ENCODE measurements at places on chromosomes 12 and 14.

DNA sequence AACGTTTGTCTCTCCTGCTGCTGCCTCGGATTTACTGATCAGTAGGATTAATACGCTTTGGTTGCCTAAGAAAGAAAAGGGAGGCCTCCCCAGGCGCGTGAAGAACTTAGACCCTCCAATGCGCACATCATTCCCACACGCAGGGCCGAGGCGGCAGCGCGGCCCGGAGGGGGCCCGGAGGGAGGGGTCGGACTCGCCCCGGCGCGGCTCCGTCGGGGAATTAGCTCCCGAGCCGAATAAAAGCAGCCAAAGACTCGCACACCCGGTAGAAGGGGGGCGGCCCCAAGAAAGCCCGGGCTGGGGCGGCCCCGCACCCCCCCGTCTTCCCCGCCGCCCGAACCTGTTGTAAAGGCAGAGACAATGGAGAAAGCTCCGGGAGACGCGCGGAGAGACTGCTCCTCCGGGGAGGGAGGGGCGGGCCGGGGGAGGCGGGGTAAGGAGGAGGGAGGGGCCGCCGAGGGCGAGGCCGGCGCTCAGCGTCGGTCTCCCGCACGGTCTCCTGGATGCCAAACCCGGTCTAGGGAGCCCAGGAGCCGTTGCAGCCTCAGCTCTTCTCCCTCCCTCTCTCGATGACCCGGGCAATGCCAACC is at the start of gene NELL2:
Gene NELL2, minus strand, starts transcription at position 362 of the 590 bp plus-strand sequence. CDS start 446 bp downstream, outside the sequence.
- DNase-seq: peak; percentile 52

DNA sequence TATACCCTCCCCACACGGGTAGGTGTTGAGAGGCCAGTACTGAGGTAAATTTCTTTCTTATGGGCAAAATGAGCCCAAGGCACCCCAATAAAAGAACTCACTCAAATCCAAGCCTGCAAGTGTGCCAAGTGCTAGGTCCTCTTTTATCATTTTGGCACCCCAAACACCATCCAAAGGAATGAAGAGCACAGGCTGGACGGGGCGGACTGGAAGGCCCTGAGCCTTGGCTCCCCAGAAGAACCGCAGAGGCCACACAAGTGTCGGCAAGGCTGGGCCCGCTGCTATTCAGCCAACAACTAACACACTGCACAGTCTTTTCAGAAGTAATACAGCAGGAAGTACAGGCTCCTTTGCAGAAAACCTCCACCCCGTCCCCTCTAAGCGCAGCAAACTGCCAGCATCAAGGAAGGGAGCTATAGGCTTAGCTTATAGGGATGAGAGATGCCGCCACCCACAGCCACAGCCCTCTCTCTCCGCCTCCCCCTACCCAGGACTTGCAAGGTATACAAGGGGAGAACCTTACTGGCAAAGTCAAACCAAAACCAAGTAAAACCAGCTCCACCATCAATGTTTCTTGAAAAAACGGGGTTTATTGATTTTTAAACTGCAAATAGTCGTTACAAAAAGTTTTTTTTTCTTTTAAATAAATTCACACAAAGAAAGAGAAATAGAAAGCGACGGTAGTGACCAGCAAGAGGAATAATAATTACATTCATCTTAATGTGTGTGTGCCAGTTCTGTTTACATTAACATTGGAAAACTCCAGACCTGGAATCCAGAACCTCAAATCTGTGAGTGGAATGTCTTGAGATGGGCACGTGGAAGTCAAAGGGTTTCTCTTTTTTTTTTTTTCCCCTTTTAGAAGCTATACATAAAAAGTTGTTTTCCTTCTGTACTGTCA is 5.5 kb downstream of the ZFP36L1 start:
- no peak for DNase-seq

- DNase-seq: no peak
Observed at GRCh38 chr12:25690996-25691864, 138.1 kb upstream of the LMNTD1 start.

DNA sequence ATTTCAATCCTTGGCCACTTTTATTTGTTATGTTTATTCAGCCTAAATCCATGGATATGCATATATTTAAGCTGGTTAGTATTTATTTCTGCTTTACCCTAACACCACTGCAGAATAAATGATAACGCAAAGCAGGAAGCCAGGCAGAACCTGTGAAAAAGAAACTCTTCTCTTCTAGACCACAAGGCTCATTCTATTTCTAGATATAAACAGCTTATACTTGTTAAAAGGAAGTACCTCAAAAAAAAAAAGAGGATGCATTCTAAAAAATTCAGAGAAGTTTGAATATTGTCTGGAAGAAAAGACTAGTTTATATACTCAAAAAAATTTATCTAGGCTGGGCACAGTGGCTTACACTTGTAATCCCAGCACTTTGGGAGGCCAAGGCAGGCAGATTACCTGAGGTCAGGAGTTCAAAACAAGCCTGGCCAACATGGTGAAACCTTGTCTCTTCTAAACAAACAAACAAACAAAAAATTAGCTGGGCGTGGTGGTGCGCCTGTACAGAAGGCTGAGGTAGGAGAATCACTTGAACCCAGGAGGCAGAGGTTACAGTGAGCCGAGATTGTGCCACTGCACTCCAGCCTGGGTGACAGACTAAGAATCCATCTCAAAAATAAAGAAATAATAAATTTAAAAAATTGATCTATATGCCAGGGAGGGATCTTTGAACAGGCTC is 55.8 kb downstream of the GALNT4 start:
- no peak for DNase-seq

DNA sequence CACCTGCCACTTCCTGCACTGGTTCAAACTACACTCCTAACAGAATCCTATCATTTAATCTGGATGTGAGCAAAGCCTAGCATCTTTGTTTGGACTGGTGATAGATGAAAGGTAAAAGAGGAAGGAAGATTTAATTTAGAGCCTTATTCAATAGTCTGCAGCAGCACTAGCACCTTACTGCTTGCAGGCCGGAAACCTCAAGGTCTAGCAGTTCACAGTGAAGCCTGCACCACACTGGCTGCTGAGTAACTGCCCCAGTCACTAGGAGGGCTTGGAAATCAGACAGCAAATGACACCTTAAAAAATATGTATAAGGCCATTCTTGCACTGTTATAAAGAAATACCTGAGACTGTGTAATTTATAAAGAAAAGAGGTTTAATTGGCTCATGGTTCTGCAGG is 358.0 kb downstream of the DAD1 start:
- no peak for DNase-seq

Data from activated CD8-positive, alpha-beta memory T cell treated with anti-CD3 and anti-CD28 coated beads for 4 hours (primary cell).